ENCODE measurements at places on chromosomes 5 and 9. TPM values are rescaled to one million over a fixed set of nuclear protein-coding genes. Genes with fewer than 3 reads are reported as not detected.

SPATA31A1 gene
- total RNA-seq, result not detected

CDH12 gene
- not detected for total RNA-seq

SPRY4 gene
- 23.2 TPM for total RNA-seq

PCDHB12 gene
- under 0.01 TPM for total RNA-seq

TNC gene
- 371 TPM for total RNA-seq

STC2 gene
- total RNA-seq, result 157 TPM

BASP1 gene
- total RNA-seq, result 126 TPM

NRARP gene
- total RNA-seq, result 0.32 TPM

INSL4 gene
- not detected for total RNA-seq

PCDHB7 gene
- total RNA-seq, result under 0.01 TPM

STXBP1 gene
- total RNA-seq, result 19.9 TPM

IRX4 gene
- not detected for total RNA-seq

MYOT gene
- not detected for total RNA-seq

GRCh38 chr5:14243766-14244165 is 100.6 kb downstream of the TRIO start:
- DNase-seq, result no peak

- DNase-seq, result peak; percentile 47
Measured at GRCh38 chr5:159098603-159099436, 896 bp downstream of the EBF1 start.

- DNase-seq, result no peak
Measured at GRCh38 chr5:7376871-7377270, 19.1 kb upstream of the ADCY2 start.

DNA sequence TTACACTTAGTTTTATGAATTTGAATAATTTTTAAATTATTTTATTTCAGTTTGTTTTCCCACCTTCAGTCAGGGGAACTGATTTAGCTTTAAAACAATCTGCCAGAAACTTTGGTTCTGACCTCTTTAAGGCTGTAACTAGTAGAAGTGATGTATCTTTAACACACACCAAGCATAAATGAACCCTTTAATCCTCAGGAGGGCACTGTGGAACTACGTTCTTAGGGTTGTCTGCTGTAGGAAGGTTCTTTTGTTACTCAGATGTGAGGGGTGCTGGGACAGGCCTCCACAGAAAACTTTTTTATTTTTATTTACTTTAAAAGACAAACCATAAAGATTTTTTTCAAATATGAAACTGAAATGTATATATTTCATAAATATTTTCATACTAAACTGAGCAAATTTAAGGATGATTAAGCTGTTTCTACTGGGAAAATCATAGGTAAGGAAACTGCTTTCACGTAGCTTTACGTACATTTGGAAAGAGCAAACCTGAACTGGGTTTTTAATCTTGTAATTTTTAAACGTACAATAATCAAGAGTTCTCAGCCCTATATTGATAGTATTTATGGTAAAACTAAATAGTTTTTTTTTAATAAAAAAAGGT is 5.3 kb downstream of the KLF4 start:
- DNase-seq, result peak; percentile 85

GRCh38 chr5:30752015-30752414 is 441.5 kb upstream of the CDH6 start:
- DNase-seq, result no peak

- peak; percentile 16 for DNase-seq
Measured at GRCh38 chr5:122880170-122880689, 34.8 kb downstream of the SNX24 start.

DNA sequence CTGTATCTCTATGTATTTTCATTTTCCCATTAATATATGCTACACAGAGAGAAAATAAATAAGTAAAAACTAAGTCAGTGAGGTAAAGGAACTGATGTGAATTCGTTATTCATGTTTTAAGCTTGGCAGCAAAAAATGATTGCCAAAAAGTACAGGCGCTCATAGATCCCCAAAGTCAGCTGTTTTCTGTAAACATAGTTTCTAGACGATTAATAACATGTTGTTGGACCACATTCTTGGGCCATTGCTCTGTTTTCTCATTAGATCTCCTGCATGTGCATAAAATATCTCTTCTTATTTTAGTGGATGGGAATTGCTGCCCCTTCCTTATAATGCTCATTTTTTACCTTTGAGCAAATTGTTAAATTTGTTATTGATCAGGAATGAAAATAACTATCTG is 215.2 kb downstream of the TLE1 start:
- no peak for DNase-seq

GRCh38 chr9:126932871-126933321 is 18.3 kb downstream of the RALGPS1 start:
- DNase-seq, result no peak

GRCh38 chr5:96753848-96754247 is 53.9 kb downstream of the ERAP1 start:
- DNase-seq, result no peak

- no peak for DNase-seq
Measured at GRCh38 chr5:14762549-14763216, 98.2 kb downstream of the OTULIN start.

DNA sequence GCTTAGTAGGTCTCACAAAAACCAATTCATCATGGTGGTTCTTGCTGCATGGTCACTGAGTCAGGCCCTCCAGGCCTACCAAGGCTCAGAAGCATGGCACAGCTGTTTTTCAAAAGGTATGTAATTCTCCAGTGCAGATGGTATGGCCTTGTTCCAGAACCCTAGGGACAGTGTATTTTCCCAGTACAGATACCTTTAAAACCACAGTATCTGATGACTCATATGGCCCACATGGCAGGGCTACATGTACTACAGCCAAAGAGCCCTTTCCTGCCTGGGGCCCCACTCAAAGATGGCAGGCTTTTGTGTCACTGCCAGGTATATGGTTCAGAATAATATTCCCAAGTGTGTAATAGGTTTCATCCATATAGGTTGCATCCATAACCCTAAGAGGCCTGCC is 16.5 kb downstream of the CSF2 start:
- peak; percentile 78 for DNase-seq

DNA sequence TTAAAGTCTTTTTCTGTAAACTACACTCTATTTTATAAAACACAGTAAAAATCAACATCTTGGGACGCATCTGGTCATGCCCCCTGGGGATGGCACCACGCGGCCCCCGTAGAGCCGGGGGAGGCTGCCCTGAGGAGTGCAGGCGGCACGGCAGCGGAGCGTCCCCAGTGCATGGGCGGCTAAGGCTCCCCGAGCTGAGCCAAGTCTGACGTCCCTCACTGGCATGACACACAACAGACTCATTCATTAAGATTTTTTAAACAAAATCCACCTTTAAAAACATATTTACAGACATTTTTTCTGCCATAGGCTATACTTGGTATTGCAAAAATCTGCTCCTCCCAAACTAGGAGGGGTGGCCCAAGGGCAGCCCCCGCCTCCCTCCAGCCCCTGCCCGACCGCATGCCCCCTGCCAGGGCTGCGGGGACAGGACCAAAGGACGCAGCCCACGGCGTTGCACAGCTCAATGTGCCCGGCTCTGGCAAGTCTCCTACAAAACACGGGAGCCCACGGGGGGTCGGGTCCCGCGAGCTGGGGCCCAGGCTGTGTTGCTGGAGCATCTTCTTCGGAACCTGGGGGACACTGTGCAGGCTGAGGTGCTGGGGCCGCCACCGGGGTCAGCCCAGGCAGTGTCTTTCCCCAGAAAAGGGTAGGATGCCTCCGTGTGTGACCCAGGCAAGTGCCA is 11.8 kb upstream of the SEC16A start:
- DNase-seq, result peak; percentile 6

DNA sequence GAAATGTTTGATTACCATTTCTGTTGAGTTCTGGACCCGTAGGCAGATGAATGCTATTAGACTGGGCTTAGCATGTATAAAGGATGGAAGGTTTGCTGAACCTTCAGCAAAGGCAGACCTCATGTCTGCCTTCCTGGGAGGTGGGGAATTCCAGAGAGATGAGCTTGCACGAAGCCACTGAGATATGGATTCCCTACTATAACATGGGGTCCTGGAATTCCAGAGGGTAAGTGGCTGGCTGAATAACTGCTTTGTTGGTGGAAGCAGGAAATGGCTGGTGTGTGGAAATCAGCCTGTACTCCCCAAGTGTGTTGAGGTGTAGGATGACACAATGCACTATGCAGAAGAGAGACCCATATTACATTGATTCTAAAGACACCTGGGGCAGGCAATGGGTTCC is 526.4 kb downstream of the CTNND2 start:
- no peak for DNase-seq

DNA sequence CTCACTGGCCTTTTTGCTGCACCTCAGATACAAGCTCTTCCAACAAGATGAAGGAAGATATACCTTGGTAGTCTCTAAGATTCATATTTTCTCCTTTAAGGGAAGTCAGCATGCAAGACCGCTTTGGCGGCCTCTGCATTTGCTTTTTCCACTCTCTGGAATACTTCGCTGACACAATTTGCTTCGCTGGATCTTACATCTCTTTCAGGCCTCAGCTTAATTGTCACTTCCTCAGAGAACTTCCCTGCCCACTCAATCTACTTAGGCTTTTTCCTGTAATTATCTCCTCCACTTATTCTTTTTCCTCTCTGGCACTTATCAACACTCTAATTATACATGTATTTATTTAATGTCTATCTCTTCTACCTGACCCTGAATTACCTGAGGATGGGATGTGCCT is 1131.1 kb upstream of the WWC1 start:
- no peak for DNase-seq

DNA sequence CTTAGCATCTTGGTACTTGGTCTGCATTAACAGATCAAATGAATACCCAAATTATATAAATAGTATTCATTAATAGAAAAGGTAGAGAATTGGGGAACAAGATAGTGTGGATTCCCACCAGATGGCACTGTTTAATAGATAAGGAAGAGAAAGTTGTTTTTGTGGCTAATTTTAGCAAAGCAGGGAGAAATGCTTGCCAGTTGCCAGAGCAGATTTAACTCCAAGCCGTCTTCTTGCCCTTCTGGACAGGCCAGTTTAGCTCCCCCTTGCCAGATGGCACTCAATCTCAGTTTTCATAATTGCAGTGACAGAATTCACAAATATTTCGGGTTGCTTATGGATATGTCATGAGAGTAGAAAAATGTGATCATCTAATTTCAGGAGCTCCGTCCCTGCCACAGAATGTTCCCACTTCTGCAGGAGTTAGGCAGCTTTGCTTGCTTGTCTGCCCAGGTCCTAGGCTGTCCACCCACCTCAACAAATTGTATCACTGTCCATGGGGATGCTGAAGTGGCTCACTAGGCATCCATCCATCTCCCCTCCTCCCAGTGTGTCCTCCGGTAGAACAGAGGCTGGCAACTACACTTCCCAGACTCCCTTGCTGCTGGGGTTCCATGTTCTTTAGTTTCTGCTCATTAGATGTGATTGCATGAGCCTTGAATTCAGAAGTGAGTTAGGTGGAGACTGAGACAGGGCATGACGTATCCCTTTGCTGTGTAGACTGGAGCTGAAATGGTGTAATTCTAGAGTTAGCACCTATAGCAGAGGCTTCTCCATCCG is 11.8 kb upstream of the HEXB start:
- peak; percentile 61 for DNase-seq

GRCh38 chr9:102855641-102856040 is 139.5 kb upstream of the CYLC2 start:
- DNase-seq, result peak; percentile 41

GRCh38 chr9:111896942-111897600 is 457 bp downstream of the UGCG start:
- DNase-seq, result no peak

GRCh38 chr9:81861644-81862043 is 66.6 kb upstream of the SPATA31D4 start:
- DNase-seq, result no peak

DNA sequence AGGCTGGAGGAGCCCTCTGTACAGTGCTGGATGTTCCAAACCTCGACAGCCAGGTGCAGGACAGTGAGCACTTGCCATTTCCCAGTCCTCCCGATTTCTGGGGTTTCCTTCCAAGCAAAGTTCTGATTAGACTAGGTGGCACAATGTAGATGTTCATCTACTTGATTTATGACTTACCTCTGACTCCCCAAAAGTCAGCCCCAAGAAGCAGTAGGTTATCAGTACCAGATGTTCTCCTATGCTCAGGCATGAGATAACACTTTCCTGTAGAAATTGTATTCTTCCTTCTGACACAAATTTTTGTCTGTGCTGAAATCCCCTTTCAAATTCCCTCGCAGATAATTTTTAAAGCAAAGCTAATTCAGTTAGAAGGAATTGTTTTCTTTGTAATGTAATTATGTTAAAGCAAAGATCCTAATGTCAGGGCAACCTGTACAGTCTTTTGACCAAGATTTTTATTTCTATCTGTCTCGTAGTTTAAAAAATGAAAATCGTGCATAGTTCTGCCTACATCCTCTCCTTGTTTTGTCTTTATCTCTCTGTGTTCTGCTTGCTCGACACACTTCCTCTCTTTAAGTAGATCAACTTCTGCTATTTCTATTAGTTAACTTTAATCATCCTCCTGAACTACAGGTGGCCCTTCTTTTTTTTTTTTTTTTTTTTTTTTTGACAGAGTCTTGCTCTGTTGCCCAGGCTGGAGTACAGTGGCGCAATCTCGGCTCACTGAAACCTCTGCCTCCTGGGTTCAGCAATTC is 102.4 kb upstream of the PJA2 start:
- DNase-seq, result no peak

- DNase-seq, result peak; percentile 3
Measured at GRCh38 chr5:174176511-174176910, 131.0 kb downstream of the NSG2 start.

GRCh38 chr5:150349681-150350275 is 7.7 kb upstream of the TCOF1 start:
- no peak for DNase-seq

- no peak for DNase-seq
Measured at GRCh38 chr5:175674731-175675346, 17.0 kb downstream of the HRH2 start.

DNA sequence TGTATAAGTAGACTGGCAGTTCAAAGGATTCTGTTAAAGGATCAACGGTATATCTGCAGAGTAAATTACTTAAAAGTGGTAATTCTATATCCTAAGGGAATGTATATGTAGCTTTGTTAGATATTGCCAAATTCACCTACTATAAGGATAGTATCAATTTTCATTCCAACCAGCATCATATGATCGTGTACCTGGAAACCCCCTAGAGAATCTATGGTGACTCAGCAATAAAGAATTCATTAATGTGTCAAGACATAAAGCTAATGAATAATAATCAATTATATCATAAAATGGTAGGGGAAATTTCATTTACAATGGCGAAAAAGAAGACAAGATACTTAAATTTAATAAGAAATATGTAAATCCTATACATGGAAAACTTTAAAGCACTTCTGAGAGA is 234.1 kb upstream of the ACTBL2 start:
- DNase-seq, result no peak

DNA sequence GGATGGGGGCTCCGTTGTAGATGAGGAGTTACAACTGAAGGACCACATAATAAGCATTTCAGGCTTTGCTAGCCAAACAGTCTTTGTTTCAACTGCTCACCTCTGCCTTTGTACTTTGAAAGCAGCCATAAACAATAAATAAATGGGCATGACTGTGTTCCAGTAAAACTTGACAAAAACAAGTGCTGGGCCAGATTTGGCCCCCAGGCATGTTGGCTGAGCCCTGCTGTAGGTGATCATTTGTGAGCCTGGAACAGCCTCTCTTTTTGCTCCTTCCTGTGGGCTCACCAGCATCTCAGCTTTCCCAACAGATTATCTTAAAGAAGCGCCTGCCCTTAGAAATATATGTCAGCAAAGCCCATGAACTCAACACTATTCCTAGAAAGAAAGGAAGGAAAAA is 149.4 kb downstream of the GOLPH3 start:
- DNase-seq, result no peak

- no peak for DNase-seq
Measured at GRCh38 chr9:93256878-93257807, 73.2 kb downstream of the WNK2 start.

GRCh38 chr9:89953824-89954615 is 349.2 kb downstream of the GADD45G start:
- no peak for DNase-seq
